ENCODE measurements at places on chromosomes 12 and 14.

- DNase-seq, result no peak
Measured at GRCh38 chr12:32603858-32604257, 75.2 kb upstream of the DNM1L start.

GRCh38 chr12:57518176-57518919, 2.0 kb downstream of the DDIT3 start:
- no peak for DNase-seq

DNA sequence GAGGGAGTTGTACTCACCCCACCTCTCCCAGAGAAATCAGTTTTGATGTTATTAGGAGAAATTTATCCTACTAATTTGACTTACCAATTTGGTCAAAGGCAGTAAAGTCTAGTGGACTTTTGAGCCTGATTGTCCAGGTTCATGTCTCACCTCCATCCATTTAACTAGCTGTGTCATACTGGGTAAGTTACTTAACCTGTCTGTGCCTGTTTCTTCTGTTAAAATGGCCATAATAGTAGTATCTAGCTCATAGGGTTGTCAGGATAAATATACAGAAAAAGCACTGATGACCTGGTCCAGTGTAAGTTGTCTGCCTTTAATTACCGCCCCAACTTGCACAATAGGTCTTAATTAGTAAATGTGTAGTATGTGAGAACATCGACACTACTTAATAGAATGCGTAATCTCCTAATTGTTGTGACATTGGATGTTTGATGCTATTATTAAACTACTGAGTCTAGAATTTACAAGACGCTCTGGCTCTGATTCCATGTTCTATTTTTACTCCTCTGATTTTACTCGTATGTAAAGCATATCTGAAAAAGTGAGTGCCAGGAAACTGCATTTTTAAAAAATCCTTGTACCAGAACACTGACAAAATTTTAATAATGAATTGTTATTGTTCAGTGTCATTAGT, 1.5 kb downstream of the RAB21 start:
- DNase-seq, result no peak

GRCh38 chr12:106098691-106099200, 40.0 kb downstream of the NUAK1 start:
- no peak for DNase-seq

- no peak for DNase-seq
Measured at GRCh38 chr12:102438827-102439210, 41.5 kb downstream of the IGF1 start.

GRCh38 chr14:95850429-95850828, 26.2 kb upstream of the TUNAR start:
- no peak for DNase-seq

DNA sequence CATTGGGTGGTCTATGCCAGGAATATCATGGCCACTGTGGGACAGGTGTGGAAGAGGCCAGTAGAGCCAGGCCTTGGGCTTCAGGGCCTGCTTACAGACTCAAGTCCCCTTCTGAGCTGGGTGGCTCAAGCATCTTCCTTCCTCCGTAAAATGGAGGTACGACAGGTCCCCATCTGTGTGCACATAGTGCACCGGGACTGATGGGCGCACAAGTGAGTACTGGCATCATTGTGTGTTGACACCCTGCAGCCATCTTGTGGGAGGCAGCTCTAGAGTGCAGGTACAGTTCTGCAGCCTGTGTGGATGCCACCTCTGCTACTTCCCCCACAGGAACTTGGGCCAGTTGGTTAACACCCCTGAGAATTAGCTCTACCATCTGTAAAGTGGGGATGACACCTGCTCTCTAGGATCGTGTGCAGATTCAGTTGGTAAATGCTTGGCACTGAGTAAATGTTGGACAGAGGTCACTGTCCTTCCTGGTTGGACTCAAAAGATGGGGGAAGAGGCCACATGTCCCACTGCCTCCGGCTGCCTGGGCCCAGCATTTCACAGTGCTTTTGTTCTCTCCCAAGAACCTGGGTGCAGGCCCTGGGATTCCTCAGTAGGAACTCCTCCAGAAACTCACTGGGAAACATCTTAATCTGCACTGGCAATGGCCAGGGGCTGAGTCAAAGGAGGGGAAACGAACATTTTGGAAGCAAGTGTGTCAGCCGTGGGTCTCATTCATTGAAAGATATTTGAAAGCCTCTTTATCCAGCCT, 70.6 kb downstream of the C14orf132 start:
- DNase-seq, result no peak

DNA sequence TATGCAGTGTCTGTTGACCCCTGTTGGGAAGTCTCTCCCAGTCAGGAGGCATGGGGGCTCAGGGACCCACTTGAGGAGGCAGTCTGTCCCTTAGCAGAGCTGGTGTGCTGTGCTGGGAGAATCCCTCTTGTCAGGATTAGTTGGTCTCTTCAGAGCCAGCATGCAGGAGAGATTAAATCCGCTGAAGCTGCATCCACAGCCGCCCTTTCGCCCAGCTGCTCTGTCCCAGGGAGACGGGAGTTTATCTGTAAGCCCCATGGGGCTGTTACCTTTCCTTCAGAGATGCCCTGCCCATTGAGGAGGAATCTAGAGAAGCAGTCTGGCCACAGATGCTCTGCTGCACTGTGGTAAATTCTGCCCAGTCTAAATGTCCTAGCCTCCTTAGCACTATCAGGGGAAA, 13.1 kb upstream of the KLRC1 start:
- DNase-seq, result no peak

DNA sequence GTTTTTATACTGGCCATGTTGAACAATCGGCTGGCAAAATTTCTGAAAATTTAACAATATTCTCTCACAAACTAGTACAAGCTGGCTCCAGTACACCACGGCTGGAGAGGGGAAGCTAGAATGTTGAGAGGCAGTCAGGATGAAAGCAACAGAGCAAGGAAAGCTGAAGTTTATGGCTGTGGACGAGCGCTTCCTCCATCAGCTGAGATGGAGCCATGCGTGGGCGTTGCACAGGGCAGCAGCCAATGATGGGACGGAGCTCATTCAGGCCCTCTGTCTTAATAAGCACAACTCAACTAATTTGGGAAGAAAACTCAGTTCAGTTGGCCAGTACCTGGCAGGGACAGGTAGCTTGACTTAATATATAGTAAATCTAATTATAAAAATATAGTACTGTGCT, 14.1 kb upstream of the DCP1B start:
- DNase-seq, result no peak

DNA sequence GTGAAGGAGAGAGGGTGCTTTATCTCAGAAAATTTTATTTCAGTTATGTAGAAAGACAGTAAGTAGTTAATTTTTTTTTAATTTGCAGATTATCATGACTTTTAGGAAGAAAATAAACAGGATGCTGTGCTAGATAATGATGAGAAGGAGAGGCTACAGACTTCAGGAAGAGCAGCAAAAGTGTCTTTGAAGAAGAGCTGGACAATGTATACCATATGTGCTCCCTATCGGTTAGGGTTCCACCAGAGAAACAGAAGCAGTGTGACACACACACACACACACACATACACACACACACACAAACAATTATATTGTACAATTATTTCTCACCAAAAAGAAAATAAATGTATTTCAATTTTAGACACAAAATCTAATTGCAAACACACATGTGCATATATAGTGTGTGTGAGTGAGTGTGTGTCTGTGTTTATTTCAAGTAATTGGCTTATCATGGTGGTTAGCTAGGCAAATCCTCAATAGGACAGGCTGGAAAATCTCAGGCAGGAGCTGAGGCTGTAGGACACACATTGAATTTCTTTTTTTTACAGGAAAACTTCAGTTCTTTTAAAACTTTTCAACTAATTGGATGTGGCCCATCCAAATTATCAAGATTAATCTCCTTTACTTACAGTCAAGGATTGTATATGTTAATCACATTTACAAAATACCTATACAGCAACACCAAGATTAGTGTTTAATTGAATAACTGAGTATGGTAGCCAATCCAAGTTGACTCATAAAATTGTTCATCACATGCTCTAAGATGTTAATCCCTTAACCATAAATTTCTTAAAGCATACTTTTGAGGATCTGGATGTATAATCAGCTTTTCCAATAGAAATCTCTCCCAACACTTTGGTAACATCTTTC, 235.8 kb upstream of the DCN start:
- DNase-seq, result no peak

- DNase-seq, result no peak
Measured at GRCh38 chr12:91773749-91774429, 371.8 kb downstream of the BTG1 start.

GRCh38 chr12:74957231-74957630, 252.4 kb downstream of the KCNC2 start:
- no peak for DNase-seq

GRCh38 chr12:76152181-76152807, 67.8 kb upstream of the NAP1L1 start:
- DNase-seq, result peak; percentile 1

Data from GDM1 (cell line).